ENCODE measurements at places on chromosomes 11 and 22.

- DNase-seq = no peak
These were observed 11.8 kb downstream of the SCYL1 start for GRCh38 chr11:65536412-65537295.

DNA sequence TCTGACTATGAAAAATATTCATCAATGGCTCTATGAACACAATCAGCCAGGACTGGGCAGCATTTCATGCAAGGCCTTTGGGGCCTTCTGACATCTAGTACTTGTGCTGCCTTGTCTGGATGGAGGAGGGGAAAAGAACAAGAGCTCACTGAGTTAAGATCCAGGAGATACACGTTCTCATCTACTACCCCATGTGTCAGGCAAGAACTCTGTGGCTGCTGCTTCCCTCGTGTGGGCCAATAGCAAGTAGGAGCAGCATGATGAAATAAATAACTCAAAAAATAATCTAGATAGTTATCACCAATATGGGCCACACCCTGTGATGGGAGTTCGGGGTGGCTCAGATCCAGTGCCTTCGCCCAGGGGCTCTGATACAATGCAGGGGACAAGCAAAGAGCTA is 7.3 kb downstream of the KCNE3 start:
- DNase-seq = no peak

DNA sequence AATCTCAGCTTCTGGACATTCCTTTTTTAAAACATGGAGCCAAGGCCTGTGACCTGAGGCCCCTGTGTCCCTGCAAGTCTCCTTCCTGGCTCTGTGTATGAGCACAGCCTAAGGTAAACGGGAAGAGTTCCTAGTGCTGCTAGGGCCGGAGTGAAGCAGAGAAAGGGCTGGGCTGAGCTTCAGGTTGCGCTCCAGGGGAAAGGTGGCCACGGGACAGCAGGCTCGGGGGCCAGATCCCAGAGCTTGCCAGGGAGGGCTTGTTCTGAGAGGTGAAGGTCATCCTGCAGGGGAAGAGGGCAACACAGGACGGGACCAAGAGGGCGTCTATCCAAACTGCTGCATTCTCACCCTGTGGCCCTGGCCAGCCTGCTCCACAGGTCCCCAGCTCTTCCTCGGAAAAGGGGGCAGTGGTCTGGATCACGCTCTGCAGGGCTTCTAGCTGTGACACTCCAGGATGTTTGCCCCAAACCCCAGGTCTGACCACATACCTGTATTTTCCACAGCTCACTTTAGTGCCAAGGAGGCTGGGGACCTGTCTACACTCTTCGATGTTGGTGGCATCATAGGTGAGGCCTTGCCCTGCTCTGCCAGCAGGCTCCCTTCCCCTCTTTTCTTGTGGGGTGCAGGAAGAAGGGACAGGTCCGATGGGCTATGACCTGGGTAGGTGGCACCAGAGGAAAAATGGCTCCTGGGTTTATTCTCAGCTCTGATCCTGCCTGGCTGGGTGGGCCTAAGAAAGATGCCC is 20.4 kb downstream of the SLC37A2 start:
- DNase-seq = no peak

- DNase-seq = peak; percentile 82
These were observed 147.1 kb downstream of the CHST1 start for GRCh38 chr11:45518141-45518832.

DNA sequence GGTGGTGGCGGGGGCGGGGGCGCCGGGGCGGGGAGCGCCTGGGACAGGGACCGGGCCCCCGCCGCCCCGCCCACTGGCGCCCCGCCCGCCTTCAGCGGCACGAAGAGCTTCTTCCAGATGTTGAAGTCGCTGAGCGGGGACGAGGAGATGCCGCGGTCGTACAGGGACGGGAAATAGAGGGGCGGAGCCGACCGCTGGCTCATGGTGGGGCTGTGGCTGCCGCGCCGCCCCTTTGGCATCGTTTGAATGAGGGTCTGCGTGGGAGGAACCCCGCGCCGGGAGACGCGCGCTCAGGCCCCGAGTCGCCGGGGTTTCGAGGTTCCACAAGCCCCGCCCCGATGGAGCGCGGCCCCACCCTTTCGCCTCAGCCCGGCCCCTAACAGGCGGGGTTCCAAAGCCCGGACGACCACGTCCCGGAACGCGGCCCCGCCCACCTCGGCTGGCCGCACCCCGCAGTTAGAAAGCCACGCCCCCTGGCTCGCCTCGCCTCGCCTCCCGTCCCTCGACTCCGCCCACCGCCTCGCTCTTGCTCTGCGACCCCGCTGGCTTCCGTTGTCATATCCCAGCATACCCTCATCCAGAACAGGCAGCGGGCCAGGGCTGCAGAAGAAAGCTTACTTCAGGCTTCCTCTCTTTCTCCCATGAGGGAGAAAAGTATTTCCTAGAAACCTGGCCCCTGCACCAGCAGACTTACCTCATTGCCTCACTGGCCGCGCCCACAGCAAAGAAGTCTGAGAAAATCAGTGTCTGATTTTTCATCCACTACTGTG is at the start of gene C11orf91:
C11orf91 (minus strand) TSS at position 325 of the 770 bp plus-strand sequence; CDS start at position 239, 86 bp downstream.
- DNase-seq = peak; percentile 95

GRCh38 chr11:65524014-65524740 is 706 bp upstream of the SCYL1 start:
- no peak for DNase-seq

DNA sequence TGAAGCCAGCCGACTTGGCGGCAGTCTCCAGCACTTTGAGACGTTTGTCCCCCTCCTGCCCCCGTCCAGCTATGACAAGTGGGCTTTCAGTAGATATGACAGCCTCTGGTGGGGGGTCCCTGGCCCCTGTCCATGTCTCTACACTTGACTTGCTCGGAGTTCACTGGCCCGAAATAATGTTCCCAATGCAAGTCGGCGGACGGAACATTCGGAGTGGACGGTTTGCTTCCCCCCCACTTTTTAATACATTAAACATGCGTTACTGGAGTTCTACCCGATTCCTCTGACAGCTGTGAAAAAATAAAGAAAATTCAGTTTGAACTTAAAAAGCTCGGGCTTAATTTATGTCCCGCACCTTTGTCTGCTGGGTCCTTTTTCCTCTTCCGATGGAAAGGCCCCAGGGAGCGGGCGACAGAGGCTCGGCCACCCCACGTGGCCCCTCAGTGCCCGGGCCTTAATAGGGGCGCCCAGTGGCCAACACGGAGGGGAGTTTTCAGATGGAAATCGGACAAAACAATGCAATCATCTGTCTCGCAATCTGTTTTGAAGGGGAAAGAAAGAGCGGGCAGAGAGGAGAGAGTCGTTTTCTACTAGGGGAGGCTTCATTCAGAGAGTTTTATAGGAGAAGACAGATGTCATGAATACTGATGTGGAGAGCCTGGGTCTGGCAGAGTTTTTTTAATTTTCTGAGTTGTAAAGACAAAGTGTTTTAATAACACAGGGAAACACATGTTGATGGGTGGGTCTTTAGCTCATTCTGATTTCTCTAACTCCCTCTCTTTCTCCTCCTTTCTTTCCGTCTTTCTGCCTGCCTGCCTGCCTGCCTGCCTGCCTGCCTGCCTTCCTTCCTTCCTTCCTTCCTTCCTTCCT is 50.2 kb downstream of the SMIM38 start:
- DNase-seq = no peak

DNA sequence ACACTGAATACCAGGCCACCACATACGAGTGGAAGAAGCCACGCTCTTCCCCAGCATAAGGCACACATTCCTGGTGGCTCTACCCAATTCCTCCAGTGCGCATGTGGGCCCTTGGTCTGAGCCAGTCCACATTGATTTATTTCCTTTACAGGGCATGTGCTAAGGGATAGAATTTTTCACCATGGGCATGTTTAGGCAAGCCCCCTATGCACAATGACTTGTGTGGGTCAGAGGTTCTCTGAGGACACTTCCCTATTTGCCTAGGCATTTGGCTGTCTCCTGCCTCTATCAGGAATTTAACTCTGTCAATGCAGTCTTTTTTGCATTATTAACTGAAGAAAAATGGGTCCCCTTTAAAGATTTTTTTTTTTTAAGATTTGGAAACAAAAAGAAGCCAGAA is 718.1 kb downstream of the NTM start:
- DNase-seq = no peak

- no peak for DNase-seq
These were observed 26.9 kb downstream of the MICAL3 start for GRCh38 chr22:17997456-17997855.

- DNase-seq = no peak
These were observed 48.4 kb upstream of the WNT7B start for GRCh38 chr22:46025225-46025972.

- peak; percentile 51 for DNase-seq
These were observed 148.7 kb upstream of the B3GAT1 start for GRCh38 chr11:134560566-134561330.

DNA sequence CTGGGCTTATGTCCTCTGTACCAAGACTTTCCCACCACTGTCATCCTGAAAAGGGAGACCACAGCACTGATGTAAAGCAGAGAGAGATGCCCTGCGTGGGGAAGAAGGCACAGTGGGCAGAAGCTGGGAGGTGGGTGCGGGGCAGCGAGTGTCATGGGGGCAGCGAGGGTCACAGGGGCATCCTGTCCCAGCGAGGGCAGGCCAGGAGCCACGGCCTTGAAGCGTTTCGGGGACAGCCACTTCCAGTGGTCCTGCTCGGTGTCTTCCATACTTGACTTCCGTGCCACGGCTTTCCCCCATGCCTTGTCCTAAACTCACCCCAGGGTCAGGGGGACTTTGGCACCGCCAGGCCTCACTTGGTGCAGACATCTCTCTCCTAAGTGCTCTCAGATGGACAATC is 1121.3 kb downstream of the TBC1D22A start:
- no peak for DNase-seq

- peak; percentile 98 for DNase-seq
These were observed 71.7 kb downstream of the RAB38 start for GRCh38 chr11:88103337-88104206.

DNA sequence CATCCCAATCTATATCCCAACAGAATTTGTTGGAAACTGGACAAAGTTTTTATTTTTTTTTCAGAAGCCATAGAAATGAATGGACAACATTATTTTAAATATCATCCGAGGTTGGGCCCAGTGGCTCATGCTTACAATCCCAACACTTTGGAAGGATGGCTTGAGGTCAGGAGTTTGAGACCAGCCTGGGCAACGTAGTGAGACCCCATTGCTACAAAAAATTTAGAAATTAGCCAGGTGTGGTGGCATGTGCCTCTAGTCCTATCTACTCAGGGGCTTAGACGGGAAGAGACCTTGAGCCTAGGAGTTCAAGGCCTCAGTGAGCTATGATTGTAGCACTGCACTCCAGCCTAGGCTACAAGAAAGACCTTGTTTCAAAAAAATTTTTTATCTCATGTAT is 4.1 kb upstream of the SLC37A4 start:
- no peak for DNase-seq

DNA sequence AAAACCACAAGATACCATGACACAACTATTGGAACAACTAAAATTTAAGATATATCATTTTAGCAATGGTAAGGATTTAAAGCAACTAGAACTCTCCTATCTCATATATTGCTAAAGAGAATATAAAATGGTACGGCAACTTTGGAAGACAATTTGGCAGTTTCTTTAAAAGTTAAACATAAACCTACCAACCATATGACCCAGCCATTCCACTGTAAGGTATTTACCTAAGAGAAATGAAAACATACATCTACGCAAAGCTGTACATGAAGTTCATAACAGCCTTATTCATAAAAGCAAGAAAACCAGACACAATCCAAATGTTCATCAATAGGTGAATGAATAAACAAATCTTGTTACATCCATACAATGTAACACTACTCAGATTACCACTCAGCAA is 31.3 kb downstream of the SIK3 start:
- no peak for DNase-seq

DNA sequence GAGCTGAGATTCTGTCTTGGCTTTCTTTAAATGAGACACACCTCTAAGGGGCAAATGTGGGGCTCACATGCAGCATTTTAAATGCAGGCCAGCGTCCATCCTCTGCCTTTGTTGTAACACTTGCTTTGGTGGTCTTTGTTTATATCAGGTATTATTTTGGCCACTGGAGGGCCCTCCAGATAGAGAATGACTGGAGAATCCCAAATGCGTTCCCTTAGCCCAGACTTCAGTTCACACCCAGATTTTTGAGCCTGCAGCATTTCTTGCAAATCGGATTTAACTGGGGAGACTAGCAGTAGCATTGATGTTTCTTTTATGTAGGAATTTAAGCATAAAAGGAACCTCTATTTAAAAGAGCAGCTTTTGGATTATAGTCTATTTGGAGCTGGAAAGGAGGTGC is 200.2 kb upstream of the SORL1-AS1 start:
- DNase-seq = peak; percentile 69

DNA sequence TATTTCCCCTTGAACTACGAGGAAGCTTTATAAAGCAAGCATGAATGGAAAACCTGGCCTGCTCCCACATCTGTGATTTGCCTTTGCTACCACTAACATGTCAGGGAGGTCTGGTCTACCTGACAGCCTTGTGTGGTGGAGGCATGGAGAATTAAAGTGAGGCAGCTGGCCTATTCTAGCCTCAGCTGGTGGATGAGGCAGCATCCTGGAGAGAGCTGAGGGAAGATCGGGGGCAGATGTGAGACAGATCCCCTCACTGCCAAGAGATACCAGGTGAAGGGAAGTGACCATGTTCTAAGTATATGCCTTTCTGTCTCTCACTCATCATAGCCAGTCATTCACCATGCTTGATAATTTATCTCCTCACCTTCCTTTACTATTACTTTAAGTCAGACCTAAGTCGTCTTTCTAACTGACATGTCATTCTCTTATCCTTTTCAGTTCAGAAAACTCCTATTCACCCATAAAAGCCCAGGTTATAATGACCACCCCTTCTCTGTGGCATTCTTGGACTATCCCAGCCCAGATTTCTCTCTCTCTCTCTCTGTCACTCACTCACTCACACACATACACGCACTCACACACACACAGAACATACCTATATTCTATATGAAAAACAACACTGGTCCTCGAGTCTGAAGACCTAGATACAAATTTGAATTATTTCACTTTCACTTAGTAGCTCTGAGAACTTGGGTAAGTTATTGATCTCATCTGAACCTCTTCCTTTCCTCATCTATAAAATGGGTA is 90.7 kb downstream of the CSNK2A3 start:
- DNase-seq = no peak

- DNase-seq = no peak
These were observed 10.1 kb downstream of the MTFP1 start for GRCh38 chr22:30435674-30436126.

Data from mesendoderm (in vitro differentiated cells).